ENCODE measurements at places on chromosomes 3 and 15.

DNA sequence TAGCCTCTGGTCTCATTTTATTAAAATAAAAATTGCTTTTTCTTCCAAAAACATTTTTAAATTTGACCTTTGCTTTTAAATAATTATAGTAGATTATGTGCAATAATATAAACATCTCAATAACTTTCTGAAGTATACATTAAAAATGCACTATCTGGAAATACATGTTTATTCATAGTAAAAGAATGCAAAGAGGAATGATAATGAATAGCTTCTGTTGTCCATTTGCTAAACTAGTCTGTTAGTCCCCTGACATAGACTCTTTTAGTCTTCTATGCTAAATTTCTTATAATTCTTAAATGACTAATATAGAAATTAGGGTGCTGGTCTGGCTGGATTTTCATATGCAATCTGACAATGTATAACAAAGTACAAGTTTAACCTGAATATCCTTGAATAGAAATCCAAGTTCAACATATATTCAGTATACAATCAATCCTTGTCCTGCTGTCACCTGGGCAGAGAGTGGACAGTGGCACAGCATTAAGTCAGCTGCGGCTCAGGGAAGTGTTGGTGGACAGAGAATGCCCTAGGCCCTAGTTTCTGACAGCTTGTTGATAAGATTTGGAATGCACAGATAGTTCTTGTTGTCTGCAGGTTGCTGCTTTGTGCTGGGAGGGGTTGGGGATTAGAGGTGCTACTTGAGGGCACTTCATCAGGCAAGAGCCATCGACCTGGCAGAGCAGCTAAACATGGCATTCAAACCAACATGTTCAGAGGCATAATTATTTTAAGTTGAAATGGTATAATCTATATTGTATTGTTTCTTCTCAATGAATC is 161.7 kb downstream of the MBNL1 start:
- no peak for DNase-seq

- no peak for DNase-seq
Measured at GRCh38 chr3:156459434-156459833, 95.5 kb downstream of the SSR3 start.

DNA sequence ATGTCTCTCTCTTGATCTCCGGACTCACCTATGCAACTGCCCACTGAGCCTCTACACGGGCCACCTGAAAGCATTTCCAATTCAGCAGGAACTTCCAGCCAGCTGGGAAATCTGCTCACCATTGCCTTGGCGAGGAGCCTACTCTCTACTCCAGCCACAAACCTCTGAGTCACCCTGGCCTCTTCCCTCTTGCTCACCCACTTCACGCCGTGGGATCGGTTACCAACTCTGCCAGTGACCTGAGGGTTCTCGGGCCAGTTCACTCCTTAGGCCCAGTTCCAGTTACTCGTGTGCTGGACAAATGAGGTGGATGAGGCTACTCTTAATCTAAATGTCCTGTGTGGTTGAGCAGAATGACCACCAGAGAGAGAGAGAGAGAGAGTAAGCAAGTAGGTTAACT is 70.1 kb downstream of the CEMIP start:
- DNase-seq = no peak

- DNase-seq = no peak
Measured at GRCh38 chr3:21405671-21406667, 345.0 kb downstream of the ZNF385D start.
